ENCODE measurements at places on chromosomes 11 and 22. TPM values are rescaled to one million over a fixed set of nuclear protein-coding genes. Genes with fewer than 3 reads are reported as not detected.
A peak's percentile ranks its signal among the peaks of the same experiment; 100 is the strongest.

GRCh38 chr22:44085743-44086270 is 61.7 kb downstream of the PARVB start:
- peak; percentile 53 for DNase-seq

- no peak for DNase-seq
Measured at GRCh38 chr11:11280826-11281225, 72.2 kb downstream of the CSNK2A3 start.

DNA sequence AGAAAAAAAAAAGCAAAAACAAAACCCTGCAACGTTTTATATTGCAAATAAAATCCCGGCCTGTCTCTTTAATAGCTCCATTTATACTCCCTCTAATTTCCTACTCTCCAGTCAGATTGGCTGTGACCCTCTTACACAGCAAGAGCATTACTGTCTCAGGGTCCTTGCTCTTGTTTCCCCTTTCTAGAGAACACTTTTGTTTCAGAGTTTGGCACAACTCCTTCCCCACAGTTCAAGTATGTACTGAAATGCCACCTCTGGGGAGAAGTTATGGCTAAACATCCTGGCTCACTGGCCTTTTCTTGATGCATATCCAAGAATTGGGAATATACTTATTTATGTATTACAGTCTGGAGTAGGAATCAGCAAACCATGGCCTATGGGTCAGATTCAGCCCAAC is 2.6 kb downstream of the CASP12 start:
- no peak for DNase-seq

GRCh38 chr11:119741369-119742262 is 12.6 kb upstream of the NECTIN1 start:
- no peak for DNase-seq

DNA sequence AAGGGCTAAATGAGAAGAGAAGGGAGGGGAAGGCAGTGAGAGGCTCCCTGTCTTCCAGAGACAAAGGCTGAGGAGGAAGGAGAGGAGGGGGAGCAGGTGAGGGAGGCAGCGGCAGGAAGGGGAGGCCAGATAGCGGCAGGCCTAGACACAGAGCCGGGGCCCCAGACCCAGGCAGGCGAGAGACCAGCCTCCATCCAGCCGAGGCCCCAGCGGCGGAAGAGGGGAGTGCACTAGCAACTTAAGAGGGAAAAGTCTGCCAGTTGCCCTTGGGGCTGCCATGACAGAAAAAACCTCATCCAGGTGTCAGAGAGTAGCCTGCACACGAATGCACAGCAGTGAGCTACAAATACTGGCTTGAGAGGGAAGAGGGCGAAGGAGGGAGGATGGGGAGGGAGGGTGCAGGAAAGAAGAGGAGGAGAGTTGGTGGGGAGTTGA is 46.7 kb downstream of the IGLL1 start:
- DNase-seq: no peak

DNA sequence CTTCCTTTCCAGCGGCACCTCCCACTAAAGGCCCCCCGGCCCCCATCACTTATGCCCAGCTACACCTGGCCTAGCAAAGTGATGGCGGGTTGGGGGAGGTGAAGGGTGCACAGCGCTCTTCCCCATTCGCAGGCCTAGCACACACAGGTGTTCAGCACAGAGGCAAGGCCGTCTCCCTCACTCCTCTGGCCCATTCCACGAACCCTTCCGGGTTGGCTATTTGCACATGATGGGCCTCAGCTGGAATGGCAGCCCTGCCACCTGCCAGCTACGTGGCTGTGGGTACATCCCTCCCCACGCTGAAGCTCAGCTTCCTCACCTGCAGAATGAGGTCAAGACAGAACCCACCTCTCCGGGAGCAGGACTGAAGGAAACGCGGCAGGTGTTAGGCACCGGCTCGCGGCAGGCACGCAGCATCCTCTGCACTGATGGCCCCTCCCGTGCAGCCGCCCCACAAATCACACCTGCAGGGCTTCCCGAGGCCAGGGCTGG is 4.8 kb downstream of the KIAA0930 start:
- no peak for DNase-seq

- no peak for DNase-seq
Measured at GRCh38 chr11:116194156-116194904, 578.5 kb downstream of the BUD13 start.

GRCh38 chr11:14093065-14093464 is 130.5 kb downstream of the SPON1 start:
- no peak for DNase-seq

GRCh38 chr22:23565915-23566704 is 14.0 kb downstream of the IGLL1 start:
- no peak for DNase-seq

DNA sequence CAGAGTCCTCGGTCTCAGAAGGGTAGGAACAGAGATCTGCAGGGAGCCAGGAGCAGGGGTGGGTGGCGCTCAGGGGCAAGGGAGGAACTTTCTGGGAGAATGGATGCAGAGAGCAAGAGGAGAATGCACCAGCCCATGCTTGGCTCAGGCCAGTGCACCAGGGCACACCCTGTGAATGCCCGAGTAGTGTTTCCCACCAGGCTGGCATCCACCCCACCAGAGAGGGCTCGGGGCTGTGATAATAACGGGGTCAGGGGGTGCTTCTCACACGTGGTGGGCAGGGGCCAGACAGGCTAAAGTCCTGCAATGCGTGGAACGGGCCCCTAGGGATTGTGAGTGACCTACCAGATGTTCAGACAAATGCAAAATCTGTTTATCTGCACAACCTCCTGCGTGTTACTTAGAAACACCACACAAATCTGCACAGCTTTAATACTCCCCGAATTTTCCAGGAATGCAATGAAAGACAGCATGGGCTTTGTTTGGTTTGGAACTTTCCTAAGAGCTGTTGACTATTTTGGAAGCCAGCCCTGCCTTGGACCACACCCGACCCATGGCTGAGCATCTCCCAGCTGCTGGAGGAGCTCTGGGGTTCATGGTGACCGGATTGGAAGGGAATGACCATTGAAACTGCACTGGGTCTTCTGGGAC is 368.3 kb downstream of the SHANK2 start:
- DNase-seq: peak; percentile 1

GRCh38 chr11:86064220-86064803 is 4.6 kb downstream of the PICALM start:
- peak; percentile 58 for DNase-seq

DNA sequence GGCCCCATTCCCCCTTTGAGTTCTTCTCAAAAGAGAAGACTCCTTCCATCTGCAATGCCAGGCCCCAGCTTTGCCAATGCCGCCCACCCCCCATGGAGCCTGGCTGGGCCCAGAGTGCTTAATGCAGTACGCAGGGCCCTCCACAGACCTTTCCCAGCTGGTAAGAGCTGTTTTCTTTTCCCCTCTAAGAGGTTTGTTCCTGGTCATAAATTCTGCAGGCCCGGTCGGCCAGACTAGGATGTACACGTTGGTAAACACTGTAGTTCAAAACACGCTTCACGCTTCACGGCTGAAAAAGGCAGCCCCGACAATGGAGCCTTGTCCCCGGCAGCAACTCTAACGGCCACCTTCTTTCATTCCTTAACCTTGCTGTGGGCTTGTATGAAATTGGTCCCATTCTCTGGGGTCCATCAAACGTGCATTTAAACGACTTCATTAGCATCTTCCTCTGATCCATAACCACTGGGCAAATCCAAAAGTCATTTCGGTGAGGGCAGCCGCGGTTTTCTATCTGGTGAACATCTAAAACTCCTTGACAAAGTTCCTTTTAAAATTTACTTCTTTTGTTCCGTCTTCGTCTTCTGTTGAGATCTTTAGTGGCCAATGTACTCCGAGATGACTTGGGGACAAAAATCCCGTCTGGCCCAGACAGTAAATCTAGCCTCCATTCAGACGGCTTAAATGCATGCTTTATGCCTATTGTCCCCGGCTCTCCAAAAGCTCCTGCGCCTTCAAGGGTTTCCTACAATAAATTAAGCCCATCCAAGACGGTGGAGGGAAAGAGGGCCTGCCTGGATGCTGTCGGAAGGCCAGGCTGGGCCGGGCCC is 60.0 kb upstream of the MYEOV start:
- no peak for DNase-seq

- no peak for DNase-seq
Measured at GRCh38 chr22:45583504-45583903, 80.8 kb downstream of the FBLN1 start.

DNA sequence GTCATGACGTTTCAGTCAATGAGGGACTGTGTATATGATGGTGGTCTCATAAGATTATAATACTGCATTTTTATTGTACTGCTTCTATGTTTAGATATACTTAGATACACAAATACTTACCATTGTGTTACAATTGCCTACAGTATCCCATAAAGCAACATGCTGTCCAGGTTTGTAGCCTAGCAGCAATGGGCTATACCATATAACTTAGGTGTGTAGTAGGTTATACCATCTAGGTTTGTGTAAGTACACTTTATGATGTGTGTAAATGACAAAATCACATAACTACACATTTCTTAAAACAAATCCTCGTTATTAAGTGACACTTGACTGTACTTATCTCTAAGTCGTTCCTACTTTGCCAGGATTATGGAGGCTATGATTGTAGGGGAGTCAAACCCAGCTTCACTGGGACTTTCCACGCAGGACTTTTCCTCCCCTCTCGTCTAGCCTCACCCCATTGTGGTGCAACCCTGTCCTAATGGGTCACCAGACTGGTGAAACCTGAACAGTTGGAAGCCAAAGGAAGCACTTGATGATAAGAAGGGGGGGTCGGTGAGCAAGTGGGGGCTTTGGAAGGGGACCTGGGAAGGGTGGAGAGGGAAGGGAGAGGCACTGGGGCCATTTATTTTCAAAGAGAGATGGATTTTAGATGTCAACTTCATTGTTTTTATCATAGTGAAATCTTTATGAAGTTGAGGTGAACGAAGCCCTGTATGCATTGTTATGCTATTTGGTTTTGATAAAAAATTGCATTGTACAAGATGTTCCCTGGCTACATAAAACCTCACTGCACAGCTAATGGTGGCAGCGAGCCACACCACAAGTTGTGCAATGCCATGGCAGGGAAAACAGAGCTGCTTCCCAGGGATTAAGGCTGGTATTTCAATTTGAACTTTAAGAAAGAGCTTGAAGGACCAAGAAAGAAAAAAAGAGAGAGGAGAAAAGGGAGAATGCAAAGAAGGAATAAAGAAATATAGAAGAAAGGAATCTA is 129.1 kb downstream of the EHF start:
- peak; percentile 95 for DNase-seq

FREY1 gene
- 0.63 TPM for total RNA-seq

CSNK2A3 gene
- total RNA-seq: 2.0 TPM

MOGAT2 gene
- total RNA-seq: not detected
